Stimulated activated CD4-positive, alpha-beta T cell treated with anti-CD3 and anti-CD28 coated beads, Interleukin-4, amount 100 ng/mL, for 1 hour (primary cell): ENCODE measurements at places on chromosomes 6 and 20.

GRCh38 chr20:3032624-3033023, 10.8 kb upstream of the GNRH2 start:
- DNase-seq, result no peak

- DNase-seq, result no peak
Observed at GRCh38 chr20:24297993-24298392, 171.4 kb upstream of the SYNDIG1 start.

- no peak for DNase-seq
Observed at GRCh38 chr6:72553531-72554511, 68.0 kb upstream of the KCNQ5 start.

DNA sequence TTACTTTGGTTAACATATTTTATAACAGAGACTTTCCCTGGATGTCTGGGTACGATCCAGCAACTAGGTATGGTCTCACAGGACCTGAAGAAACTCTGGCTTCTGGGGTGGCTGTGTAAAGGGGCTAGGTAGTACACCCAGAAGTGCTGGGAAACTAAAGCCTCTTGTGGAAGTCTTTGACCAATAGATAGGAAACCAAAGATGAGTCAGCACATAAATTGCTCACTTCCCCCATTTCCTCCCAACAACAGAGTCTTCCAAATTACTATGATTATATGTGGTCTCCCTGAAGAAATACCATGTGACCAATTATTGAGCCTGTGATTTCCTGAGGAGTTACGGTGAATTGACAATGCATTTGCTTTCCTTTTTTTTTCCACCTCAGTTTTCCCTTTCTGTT, 26.8 kb upstream of the TBX18 start:
- no peak for DNase-seq

- no peak for DNase-seq
Observed at GRCh38 chr20:53808733-53809132, 215.1 kb upstream of the ZNF217 start.

DNA sequence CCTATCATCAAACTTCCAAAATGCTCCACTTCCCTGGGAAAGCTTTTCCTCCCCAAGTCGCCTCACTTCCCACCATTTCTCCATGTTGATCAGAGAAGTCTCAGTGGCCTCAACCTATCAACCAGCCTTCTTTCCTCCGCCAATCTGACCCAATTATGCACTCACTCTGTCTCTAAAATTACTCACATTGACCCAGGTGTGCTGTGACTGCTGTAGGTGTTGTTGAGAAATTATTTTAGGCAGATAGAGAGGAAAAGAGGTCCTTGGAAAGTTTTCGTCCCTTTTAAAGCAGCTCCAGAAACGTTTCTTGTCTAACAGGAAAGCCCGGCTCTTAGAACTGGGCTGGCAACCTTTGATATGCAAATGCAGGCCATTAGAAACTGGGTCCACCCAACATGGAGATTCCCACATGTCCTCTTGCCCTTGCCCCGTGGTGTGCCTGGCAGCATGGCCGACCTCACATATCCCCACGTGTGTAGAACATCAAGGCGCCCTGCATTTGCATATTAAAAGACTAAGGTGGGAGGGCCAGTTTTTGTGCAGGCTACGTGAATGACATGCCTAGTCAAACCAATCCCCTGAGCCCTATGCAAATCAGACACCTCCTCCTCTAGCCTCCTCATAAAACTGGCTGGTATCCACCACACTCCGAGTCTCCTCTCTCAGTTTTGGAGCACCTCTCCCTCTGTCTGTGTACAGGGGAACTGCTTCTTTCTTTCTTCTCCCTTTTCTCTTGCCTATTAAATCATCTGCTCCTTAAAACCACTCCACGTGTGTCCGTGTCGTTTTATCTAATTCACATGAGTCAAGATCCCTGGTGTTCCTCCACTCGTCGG, 12.9 kb downstream of the IPCEF1 start:
- DNase-seq, result no peak
